ENCODE measurements at places on chromosomes 12 and 14.

- DNase-seq, result no peak
Observed at GRCh38 chr14:30417121-30417520, 141.8 kb upstream of the G2E3 start.

- DNase-seq, result no peak
Observed at GRCh38 chr14:61836184-61836583, 74.0 kb downstream of the SNAPC1 start.

DNA sequence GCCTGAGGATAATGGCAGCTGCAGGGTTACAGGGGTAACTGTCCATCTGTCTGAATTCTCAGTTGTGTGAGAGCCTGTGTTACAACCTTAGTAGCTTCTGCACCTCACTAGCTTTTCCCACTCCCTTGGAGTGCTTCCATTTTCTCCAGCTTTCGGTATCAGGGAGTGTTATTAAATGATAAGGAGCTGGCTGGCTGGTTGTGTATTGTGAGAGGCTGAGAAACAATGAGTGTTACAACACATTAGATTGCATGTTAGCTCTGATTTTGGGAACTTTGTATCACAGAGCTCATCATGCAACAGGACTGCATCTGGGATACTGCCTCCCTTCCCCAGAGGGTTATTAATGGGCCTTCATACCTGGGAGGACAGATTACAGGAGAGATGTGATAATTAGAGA is 723.7 kb downstream of the DIO2 start:
- DNase-seq, result no peak

DNA sequence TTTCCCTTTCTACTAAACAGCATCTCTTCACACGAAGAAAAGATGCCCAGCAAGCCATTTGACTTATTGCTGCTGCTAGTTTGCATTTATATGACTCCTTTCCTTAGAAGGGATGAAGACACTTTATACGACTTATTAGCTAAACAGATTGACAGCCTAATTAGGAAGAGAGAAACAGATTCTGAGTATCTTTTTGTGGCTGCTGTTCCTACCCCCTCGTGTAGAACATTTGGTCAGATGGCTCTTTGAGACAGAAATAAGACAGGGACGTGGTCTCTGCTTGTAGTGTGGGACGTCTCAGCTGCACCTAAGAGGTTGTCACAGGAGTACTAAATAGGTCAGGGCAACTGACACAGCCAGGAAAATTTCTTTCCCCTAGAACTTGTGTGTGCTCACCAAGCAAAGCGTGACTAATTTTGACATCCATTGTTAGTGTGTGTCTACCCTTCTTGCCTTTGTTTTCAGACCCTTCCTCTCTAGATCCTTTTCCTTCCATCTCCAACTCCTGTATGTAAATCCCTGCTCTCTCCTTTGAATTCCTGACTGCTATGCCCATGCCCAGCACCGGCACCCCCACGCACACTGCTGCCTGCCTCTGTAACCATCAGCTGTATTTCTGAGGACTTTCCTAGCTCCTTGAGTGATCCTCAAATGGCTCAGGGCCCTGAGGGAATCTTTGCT is 83.2 kb downstream of the DAD1 start:
- DNase-seq, result no peak

DNA sequence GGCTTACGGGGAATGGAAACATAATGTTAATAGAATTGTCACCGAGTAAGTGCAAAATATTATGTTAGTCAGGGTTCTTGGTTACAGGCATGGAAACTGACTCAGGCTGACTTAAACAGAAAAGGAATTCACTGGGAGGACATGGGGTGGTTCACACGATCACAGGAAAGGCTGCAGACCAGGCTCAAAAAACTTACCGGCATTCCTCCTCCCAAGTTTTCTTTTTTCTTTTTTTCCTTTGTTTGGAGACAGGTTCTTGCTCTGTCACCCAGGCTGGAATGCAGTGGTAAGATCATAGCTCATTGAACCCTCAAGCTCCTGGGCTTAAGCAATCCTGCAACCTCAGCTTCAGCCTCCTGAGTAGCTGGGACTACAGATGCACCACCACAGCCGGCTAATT is 11.9 kb upstream of the UBE2N start:
- no peak for DNase-seq

DNA sequence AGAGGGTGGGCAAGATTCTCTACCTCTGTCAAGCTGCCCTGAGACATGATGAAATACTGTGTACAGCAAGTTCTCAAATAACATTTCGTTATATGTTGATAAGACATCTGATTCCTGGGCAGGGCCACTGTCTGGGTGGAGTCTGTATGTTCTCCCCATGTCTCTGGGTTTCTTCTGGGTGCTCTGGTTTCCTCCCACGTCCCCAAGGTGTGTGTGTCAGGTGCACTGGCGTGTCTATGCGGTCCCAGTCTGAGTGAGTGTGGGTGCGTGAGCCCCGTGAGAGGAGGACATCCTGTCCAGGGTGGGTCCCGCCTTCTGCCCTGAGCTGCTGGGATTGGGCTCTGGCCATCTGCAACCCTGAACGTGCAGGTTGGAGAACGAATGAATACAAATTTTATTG is 29.6 kb downstream of the KCTD10 start:
- no peak for DNase-seq

GRCh38 chr14:22994762-22995275 is 12.5 kb upstream of the AJUBA start:
- DNase-seq, result no peak

DNA sequence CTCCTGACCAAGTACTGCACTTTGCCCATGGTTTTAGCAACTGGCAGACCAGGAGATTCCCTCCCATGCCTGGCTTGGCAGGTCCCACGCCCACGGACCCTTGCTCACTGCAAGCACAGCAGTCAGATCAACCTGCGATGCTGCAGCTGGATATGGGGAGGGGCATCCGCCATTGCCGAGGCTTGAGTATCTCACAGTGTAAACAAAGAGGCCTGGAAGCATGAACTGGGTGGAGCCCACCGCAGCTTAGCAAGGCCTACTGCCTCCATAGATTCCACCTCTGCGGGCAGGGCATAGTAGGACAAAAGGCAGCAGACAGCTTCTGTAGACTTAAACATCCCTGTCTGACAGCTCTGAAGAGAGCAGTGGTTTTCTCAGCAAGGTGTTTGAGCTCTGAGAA is 479.8 kb downstream of the FUT8 start:
- no peak for DNase-seq

DNA sequence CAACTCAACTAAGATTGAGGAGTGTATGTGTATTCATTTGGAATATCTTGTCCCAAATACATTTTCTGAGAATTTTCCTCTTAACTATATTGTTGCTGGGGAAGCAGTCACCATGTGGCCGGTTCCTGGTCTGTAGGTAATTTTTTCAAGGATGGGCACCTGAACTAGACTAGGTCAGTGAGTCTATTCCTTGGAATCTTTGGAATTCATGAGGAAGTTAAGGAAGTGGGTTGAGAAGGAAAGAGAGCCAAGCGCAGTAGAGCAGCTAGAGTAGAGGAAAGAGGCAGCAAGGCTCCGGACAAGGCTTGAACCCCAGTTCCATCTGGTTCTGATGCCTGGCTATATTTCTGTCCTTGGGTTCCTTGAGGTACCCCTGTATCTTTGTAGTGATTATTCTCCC is 183.7 kb downstream of the DACT1 start:
- DNase-seq, result no peak

DNA sequence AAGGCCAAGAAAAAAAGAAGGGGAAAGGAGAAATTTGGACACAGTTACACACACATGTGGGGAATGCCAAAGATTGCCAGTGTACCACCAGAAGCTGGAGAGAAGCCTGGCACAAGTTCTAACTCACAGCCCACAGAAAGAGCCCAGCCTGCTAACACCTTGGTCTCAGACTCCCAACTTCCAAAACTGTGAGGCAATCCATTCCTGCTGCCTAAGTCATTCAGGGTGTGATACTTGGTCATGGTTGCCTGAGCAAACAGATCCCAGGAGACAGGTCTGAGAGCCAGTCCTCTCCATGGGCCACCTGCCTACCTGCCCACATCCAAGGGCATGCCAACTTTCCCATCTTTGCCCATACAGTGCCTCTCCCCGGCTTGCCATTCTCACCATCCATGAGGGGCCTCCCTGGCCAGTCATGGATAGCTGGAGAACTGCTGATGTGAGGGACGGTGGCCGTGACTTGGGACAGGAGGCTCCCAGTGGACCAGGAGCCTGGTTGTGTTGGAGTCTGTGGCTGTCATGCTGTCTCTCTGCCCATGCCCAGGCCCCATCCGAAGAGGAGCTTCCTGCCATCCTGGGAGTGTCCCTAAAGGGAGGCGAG is 198.0 kb upstream of the RTL1 start:
- DNase-seq, result no peak

DNA sequence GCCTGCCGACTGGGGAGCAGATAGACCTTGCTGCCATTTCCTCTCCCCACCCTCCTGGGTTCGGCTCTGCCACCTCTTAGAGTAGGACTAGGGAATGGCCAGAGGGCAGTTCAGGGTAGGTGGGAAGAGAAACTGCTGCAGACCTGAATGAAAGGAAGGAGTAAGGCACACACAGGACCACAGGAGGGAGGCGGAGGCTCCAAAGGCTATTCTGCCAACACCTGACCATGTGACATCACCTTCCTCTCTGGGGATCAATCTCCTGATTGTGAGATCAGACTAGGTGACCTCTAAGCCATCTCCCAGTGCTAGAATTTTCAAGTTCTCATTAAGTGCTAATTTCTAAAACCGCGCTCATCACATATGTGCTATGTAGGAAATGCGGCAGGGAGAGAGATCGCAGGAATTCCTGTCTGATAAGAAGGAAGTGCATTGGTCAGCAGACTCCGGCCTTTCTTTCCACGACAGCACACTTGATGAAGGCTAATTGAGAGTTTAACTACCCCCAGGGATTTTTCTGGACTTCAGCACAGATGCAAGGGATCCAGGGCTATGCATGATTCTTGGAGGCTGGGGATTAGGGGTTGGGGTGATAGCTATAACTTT is 11.5 kb upstream of the TSPAN11 start:
- no peak for DNase-seq

DNA sequence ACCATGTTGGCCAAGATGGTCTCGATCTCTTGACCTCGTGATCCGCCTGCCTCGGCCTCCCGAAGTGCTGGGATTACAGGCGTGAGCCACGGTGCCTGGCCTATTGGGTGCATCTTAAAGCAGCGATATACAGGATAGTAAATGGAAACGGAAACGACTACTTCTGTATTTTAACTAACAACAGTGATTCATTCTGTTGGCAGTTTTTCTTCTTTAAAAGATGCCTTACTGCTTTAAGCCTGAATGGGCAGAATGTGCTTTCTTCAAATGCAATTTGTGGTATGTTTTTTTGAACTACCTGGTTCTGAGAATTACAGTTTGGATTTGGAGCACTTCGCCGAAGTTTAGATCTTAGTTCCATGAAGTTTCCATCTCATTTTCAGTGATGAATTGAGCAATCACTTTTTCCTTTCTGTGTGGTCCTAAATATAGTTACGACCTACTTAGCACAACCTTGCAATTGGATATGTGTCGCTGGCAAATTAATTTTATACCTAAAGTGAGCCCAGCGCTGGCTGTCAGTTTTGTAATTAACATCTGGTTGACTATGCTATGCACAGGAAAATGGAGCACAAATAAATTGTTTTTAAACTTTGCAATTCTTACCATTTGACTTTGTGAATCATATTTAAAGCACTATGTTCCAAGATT is 53.6 kb upstream of the EIF5 start:
- no peak for DNase-seq

DNA sequence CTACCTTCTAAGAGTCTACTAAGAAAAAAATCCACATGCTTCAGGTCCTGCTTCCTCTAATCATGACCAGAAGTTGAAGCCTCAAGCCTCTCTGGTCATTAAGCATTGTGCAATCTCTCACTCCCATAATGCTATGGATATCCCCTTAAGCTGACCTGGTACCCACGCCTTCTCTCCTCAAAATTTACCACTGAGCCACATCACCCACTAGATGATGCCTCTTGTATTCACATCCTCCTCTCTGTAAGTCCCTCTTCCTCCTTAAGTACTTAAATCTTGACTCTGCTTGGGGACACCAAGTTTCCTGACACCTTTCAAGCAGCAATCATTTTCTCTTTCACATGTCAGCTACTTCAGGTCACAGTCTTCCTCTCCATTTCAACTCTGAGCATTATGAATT is 9.8 kb downstream of the GALNT4 start:
- no peak for DNase-seq

Measured in stimulated activated CD4-positive, alpha-beta T cell treated with anti-CD3 and anti-CD28 coated beads, Interleukin-12 subunit alpha, Interleukin-12 subunit beta, amount 100 ng/mL, for 48 hours (primary cell).